ENCODE measurements at places on chromosomes 2 and 18. TPM values are rescaled to one million over a fixed set of nuclear protein-coding genes. Genes with fewer than 3 reads are reported as not detected.
A peak's percentile ranks its signal among the peaks of the same experiment; 100 is the strongest.

FOXI3 gene
- total RNA-seq = not detected

IL1RL2 gene
- 0.09 TPM for total RNA-seq

TGFA gene
- total RNA-seq = not detected

ALPP gene
- total RNA-seq = not detected

FZD7 gene
- total RNA-seq = 1.3 TPM

DNA sequence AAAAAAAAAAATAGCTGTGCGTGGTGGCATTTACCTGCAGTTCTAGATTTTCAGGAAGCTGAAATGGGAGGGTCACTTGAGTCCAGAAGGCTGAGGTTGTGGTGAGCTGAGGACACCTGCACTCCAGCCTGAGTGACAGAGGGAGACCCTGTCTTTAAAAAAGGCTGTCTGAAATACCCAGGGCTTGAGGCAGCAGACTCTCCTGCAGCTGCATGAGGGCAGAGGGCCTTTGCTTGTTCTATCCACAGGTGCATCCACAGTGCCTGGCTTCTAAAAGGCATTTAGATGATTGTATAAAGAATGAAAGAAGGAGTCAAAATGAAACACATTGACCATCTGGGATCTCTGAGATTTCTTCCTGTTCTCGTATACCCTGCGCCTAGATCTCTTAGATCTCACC is 152.9 kb downstream of the MGAT5 start:
- DNase-seq = no peak
- no peak overlapping the region for H3K4me3 ChIP-seq
- no peaks in the 10 kb centered on the region for H3K27me3 ChIP-seq
- H3K4me1 ChIP-seq = peaks cover 16% of the 10 kb centered on the region
- peaks cover 13% of the 10 kb centered on the region for H3K36me3 ChIP-seq

GRCh38 chr2:4507661-4508060 is 804.3 kb downstream of the DCDC2C start:
- H3K27me3 ChIP-seq = no peaks in the 10 kb centered on the region
- no peaks in the 10 kb centered on the region for H3K4me1 ChIP-seq
- no peak for DNase-seq

DNA sequence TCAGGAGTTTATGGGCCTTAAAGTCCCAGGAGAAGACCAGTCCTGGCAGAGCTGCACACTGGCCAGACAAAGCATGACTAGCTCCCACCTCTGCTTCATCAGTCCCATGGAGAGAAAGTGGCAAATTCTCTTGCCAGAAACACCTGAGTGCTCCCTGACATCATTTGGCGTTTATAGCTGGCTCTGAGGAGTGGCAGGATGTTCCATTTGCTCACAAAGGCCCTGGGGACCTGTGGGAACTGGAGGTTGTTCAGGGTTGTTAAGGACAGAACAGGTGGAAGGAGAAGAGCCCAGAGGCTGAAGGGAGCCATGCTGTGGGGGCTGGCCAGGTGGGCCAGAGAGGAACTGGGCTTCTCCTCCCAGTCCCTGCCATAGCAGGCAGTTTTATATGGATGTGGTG is 56.1 kb downstream of the RPL37A start:
- H3K36me3 ChIP-seq = no peaks in the 10 kb centered on the region
- H3K27me3 ChIP-seq = no peaks in the 10 kb centered on the region
- no peak overlapping the region for H3K27ac ChIP-seq
- no peak for DNase-seq
- H3K4me1 ChIP-seq = peaks cover 2% of the 10 kb centered on the region
- no peak overlapping the region for H3K4me3 ChIP-seq

DNA sequence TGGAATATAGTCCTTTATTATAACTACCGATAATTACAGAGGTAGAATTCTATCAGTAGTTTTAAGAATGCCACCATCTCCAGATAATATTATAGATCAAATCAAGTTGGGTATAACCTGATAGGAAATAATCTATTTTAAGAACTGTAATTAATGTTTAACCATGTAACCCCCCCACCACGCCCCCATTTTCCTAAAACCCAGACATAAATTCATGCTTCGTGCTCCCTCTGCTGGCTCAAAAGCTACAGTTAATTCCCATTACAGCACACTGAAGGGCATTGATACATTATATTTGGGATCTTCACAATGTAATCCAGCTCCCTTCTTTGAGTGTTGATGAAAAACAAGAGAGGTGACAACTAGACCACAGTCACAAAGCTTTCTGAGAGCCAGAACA is 228.0 kb upstream of the SMAD7 start:
- H3K27me3 ChIP-seq = peaks cover 1% of the 10 kb centered on the region
- no peak for DNase-seq
- H3K4me1 ChIP-seq = peaks cover 21% of the 10 kb centered on the region
- H3K27ac ChIP-seq = no peak overlapping the region
- H3K36me3 ChIP-seq = peaks cover 5% of the 10 kb centered on the region
- H3K4me3 ChIP-seq = no peak overlapping the region

DNA sequence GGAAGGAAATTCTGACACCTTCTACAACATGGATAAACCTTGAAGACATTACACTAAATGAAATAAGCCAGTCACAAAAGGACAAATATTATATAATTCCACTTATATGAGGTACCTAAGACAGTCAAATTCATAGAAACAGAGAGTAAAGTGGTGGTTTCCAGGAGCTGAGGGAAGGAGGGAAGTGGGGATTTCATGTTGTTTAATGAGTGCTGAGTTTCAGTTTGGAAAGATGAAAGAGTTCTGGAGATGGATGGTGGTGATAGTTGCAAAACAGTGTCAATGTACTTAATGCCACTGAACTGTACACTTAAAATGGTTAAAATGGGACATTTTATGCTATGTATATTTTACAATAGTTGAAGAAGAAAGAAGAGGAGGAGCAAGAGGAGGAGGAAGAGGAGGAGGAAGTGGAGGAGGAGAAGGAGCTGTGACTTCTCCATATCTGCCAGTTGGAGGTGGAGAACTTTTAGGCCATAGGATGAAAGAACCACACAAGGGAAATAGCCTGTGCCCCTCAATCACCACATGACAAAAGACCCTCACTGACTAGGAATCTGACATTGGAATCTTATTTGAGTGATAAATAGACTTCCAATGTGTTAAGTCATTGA is 55.3 kb upstream of the LGALSL start:
- DNase-seq = no peak
- peaks cover 10% of the 10 kb centered on the region for H3K27me3 ChIP-seq
- H3K4me3 ChIP-seq = no peak overlapping the region
- no peak overlapping the region for H3K27ac ChIP-seq

DNA sequence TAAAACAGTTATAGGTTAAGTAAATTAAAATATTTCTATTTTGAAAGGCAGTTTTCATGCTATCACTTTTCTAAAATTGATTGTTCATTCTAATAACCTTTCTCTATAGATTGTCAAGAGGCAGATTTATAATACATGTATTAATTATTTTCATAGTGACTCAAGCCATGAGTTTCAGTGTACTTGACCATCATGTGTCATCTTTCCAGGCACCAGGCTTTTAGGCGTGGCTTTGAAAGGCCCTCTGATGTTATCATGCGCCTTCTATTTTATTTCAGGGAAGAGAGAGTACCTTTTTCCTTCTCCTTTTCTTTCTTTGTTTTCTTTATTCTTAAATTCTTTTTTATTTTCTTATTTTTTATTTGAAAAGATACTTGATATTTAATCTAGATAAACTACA is 128.3 kb upstream of the ETAA1 start:
- H3K27me3 ChIP-seq = no peaks in the 10 kb centered on the region
- H3K36me3 ChIP-seq = no peaks in the 10 kb centered on the region
- H3K27ac ChIP-seq = no peak overlapping the region
- H3K4me3 ChIP-seq = no peak overlapping the region

DNA sequence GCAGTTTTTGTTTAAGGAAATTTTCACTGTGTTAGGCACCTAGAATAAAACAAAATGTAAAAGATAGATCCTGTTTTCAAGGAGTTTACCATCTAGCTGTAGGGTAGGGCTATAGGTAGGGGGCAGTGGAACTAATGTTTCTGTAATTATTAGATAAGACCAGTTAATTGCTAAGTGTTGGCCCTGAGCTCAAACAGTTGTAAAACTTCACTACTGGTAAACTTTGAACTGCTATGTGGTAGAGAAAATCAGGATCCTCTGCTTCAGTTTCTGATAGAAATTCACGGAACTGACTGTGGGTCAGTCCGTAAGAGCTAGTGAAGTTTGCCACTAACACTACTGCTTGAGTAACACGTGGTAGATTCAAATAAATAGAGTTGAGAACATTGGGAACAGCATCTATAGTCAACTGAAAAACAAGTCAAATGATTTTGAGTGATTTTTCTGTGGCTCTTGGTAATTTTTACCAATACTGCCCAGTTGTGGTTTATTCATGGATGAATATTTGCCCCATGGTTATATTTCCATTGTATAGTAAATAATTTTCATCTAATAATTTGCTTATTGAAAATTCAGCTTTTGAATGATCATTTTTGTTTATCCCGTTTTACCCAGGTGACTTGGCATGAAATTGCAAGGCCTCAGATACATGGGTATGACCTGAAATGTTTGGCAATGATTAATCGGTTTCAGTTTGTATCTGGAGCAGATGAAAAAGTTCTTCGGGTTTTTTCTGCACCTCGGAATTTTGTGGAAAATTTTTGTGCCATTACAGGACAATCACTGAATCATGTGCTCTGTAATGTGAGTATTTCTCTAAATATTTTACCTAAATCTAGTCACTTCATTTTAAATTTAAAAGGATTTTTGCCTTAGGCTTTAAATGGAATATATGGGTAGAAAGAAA is 26.4 kb downstream of the ELP2 start:
- no peak for DNase-seq
- H3K4me1 ChIP-seq = peaks cover 15% of the 10 kb centered on the region
- H3K27me3 ChIP-seq = no peaks in the 10 kb centered on the region
- H3K36me3 ChIP-seq = peaks cover 66% of the 10 kb centered on the region

- peaks cover 79% of the 10 kb centered on the region for H3K4me1 ChIP-seq
- H3K36me3 ChIP-seq = peaks cover 67% of the 10 kb centered on the region
- peak overlapping the region; percentile 71 for H3K4me3 ChIP-seq
- peak; percentile 56 for DNase-seq
- H3K27ac ChIP-seq = peak overlapping the region; percentile 98
These were observed 18.1 kb downstream of the BCL2 start for GRCh38 chr18:63301434-63301833.

GRCh38 chr2:162490052-162490717 is 146.3 kb downstream of the GCA start:
- H3K4me3 ChIP-seq = no peak overlapping the region
- H3K27me3 ChIP-seq = no peaks in the 10 kb centered on the region
- H3K4me1 ChIP-seq = no peaks in the 10 kb centered on the region
- no peak overlapping the region for H3K27ac ChIP-seq
